Neural progenitor cell (in vitro differentiated cells): ENCODE measurements at places on chromosomes 2 and 18. TPM values are rescaled to one million over a fixed set of nuclear protein-coding genes. Genes with fewer than 3 reads are reported as not detected.

DNA sequence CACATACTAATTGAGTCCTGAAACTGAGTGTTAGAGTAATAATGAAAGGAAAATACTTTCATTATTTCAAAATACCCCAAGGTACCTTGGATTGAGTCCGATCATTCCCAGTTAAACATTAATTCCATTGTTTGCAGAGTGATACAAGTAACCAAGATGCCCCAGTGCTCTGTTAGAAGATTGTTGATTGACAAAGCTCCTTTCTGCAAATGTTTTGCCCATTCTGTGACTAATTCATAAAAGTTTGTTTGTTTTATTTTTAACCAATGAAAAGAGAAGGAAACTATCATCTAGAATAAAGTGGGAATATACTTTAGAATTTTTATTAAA, 124.0 kb downstream of the GULP1 start:
- DNase-seq = no peak

GRCh38 chr2:158060835-158061435, 40.7 kb upstream of the UPP2 start:
- no peak for DNase-seq

RTP5 gene
- not detected in 2 replicates for total RNA-seq

- no peak for DNase-seq
Observed at GRCh38 chr2:66901344-66901743, 466.4 kb downstream of the MEIS1 start.

GRCh38 chr2:56713161-56713676, 529.4 kb downstream of the CCDC85A start:
- DNase-seq = no peak

- no peak for DNase-seq
Observed at GRCh38 chr2:164882276-164882675, 40.7 kb upstream of the COBLL1 start.

ZNF521 gene
- 136 and 148 TPM in 2 replicates for total RNA-seq

TCF4 gene
- 111 and 161 TPM in 2 replicates for total RNA-seq
